ENCODE measurements at places on chromosomes 1 and 21.

DNA sequence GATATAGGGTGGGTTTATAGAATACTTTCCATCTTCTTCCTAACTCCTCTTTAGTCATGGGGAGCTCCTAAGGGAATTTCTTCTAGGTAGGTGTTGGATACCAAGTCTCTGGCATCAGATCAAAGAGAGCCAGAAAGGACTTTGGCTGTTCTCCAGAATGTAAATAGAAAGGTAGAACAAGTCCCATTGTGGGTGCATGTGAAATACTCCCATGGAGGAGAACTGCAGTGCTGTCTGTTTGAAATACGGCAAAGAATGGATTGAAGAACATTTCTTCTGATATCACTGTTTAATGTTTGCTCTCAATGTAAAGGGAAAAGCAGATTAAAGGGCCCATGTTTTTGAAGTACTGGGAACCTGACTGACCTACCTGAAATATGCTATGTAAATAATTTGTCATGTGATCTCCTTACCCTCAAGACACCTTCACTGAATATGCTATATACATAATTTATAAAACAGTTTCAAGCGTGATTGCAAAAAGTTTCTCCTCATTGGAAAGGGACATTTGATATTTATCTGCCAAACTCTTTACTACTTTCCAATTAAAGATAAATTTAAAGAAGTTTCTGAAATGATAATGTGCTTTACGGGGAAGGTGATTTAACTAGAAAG, 65.9 kb downstream of the LAMC1 start:
- no peak for DNase-seq

- DNase-seq = no peak
Measured at GRCh38 chr21:44883250-44883649, 9.8 kb upstream of the PTTG1IP start.

GRCh38 chr21:27681841-27682240, 715.0 kb upstream of the ADAMTS5 start:
- no peak for DNase-seq

GRCh38 chr1:204045430-204045829, 27.5 kb upstream of the SOX13 start:
- DNase-seq = no peak

GRCh38 chr1:944341-945325, 14.4 kb downstream of the NOC2L start:
- no peak for DNase-seq

GRCh38 chr1:26287033-26287711, 7.3 kb downstream of the SH3BGRL3 start:
- DNase-seq = no peak

GRCh38 chr1:68121536-68121935, 71.1 kb upstream of the DIRAS3 start:
- no peak for DNase-seq

DNA sequence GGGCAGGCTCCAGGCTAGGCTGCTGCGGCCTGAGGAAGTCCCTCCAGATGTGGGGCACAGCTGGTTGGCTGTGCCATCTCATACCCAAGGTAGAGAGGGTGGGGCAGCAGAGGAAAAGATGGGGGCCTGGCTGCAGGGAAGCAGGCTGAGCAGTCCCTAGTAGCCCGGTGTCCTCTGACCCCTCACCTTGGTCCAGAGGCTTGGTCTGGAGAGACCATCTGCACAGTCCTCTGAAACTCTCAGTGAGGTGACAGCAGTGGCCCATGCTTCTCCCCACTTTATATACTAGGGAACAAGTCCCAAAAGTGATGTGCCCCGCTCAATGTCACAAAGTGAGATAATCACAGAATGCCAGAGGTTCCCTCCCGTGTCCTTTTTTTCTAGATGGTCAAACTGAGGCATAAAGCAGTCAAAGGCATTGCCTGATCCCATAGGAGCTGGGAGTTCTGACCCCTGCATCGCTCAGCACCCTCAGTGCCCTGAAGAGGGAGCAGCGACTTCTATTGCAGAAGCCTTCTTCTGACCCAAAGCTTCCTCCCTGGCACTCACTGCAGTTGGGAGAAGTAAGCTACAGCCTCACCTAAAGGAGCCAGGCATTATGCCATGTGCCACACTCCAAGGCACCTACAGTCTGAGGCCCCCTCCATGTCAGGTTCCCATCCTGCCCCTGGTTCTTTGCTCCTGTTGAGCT, 45.5 kb downstream of the TRABD2B start:
- no peak for DNase-seq

GRCh38 chr1:53847980-53848379, 9.9 kb upstream of the NDC1 start:
- DNase-seq = no peak

- peak; percentile 100 for DNase-seq
Measured at GRCh38 chr1:16612332-16613172, 812 bp downstream of the NBPF1 start.

DNA sequence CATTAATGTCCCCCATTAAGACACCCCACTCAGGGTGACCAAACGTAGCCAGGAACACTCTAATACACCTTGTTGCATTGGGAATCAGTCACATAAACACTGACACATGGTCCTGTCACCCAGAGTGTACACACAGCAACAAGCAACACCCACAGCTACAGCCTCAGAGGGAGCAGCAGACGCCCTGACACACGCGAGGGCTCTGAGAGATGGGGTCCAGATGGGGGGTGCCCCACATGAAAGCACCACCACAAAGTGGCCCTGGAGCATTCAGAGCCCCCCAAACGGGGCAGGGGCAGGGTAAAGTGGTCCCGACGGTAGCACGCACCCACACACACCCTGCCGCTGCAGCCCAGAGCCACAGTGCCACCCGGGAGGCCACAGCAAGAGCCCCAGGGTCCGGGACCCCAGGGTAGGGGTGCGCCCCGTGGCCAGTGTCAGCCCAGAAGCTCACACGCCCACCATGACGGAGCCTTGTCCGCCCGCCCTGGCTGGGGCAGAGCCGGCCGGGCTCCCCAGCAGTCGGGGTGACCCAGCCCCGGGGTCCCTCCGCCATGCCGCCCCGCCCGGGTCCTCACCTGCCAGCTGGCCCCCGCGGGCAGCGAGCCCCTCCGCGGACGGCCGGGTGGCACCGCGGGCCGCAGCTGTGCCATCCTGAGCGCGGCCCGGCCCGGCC, 47.3 kb downstream of the RAP1GAP start:
- DNase-seq = no peak

GRCh38 chr1:198575798-198576641, 35.5 kb upstream of the ATP6V1G3 start:
- no peak for DNase-seq

GRCh38 chr1:31183927-31184554, 55.6 kb downstream of the NKAIN1 start:
- no peak for DNase-seq

Data from vagina (tissue), 2 donors.